Cortex of kidney (tissue), 1 donor: ENCODE measurements at places on chromosomes 16 and 17.

GRCh38 chr16:10941127-10941933, 938 bp downstream of the DEXI start:
- no peak for DNase-seq

- no peak for DNase-seq
Measured at GRCh38 chr17:74921026-74921681, 1.9 kb downstream of the USH1G start.

DNA sequence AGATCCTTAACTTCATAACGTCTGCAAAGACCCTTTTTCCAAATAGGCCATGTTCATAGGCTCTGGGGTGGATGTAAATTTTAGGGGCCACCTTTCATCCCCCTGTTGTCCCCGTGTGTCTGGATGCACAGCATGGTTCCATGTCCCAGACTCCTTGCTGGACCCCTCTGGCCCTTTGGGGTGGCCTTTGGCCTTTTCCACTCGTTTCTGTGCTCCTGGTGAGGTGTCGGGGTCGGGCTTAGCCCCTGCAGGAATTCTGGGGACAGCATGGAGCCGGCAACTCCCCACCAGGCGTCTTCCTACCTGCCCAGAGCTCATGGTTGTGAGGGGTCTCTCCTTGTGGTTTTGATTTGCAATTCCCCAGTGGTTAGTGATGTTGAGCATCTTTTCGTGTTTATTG, 183.5 kb downstream of the SEC14L1 start:
- DNase-seq: no peak

GRCh38 chr16:85861095-85861825, 37.7 kb upstream of the IRF8 start:
- DNase-seq: no peak

- DNase-seq: no peak
Measured at GRCh38 chr16:71956486-71956885, 43.7 kb downstream of the PKD1L3 start.

GRCh38 chr16:4450931-4451519, 23.4 kb downstream of the NMRAL1 start:
- DNase-seq: no peak

DNA sequence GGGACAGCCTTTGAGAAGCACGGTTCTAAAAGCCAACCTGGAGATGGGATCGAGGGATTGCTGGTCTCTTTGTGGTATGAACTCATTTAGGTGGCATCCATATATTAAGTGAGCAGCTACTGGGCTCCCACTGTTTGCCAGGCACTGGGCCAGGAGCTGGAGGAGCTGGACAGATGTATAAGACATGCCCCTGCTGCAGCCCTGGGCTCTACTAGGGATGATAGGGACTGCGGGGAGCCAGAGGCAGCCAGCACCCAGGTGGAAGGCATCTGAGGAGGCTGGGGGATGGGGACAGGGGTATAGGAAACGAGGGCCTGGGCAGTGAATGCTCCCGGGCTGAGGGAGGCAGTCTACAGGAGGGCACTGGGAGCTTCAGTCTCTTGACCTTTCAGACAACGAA, 53.0 kb upstream of the MEAK7 start:
- DNase-seq: no peak

DNA sequence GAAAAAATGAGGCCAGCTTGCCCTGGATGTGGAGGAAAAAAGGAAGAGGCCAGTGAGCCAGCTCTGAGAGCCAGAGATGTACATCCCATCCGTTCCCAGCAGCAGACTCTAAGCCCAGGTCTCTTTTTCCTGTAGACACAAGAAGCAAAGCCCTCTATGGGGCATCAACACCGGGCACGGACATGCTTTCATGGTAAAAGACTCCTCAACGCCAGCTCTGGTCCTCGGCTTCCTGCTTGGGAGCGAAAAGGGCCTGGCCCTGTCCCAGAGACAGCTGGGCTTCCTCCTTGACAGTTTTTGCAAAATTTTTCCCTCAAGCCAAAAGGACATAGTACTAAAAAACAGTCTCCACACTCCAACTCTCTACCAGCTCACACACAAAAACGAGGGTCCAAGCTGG, 27.1 kb downstream of the PELP1 start:
- no peak for DNase-seq

DNA sequence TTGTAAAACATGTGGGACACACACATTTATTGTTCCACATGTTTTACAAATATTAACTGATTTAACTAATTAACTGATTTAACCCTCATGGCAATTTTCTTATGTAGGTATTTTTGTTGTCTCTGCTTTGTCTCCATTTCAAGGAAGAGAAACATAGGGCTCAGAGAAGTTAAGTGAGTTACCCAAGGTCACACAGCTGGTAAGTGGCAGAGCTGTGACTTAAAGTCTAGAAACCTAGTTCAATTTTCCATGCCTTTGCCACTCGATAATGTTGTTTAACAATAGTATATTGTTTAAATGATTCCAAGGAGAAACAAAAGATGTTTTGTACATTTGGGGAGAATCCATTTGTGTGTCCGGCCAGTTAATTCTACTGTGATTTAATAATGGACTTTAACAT, 284.1 kb upstream of the CDH5 start:
- DNase-seq: no peak

GRCh38 chr16:9258423-9259051, 167.1 kb downstream of the HAPSTR1 start:
- DNase-seq: no peak

- no peak for DNase-seq
Measured at GRCh38 chr17:77933777-77934398, 24.6 kb upstream of the TNRC6C start.

DNA sequence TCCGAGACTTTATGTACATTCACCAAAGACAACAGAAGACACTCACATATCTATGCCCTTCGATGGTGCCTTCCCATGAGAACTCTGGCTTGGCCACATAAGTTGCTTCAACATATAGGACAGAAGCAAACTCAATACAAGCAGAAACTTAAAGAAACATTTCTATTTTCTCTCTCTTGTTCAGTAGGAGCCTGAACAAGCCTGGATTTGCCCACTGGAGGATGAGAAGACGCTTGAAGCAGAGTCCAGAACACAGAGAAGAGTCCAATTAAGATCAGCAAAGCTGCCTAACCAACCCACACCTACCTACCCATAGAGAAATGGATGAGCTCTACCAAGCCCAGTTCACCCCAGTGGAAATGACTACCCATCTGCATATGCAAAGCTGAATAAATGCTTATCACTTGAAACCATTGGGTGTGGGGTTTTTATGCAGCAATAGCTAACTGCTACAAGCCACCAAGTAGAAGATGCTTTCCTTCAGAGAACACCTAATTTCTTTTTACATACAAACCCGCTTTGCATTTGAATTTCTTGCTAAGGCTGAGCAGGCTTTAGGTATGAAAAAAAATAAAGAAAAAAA, 337.9 kb upstream of the DYNLRB2 start:
- DNase-seq: no peak

DNA sequence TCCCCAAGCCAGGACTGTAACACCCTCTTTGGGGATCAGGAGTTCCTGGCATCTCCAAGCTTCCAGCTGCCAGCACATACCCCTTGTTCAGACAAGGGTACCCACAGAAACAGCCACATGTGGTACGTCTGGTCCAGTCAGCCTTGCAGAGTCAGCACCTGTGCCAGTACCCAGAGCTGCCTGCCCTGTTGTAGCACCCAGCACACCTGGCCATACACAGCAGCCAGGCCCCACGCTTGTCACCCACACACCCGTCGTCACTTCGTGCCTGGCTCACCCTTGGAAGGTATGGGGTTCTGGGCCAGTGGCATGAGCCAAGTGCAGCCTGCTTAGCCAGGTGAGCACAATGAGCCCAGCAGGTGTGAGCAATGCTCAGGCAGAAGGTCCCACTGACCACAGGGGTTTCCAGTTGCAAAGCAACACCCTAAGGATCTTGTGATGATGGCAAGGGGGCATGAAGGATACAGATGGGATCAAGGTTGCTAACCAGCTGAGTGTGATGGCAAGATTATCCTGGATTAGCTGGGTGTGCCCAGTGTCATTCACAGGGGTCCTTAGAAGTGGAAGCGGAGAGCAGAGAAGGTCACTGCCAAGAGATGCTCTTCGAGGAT, 202.3 kb downstream of the CPPED1 start:
- no peak for DNase-seq

- DNase-seq: no peak
Measured at GRCh38 chr16:79618041-79618691, 17.6 kb upstream of the MAF start.

DNA sequence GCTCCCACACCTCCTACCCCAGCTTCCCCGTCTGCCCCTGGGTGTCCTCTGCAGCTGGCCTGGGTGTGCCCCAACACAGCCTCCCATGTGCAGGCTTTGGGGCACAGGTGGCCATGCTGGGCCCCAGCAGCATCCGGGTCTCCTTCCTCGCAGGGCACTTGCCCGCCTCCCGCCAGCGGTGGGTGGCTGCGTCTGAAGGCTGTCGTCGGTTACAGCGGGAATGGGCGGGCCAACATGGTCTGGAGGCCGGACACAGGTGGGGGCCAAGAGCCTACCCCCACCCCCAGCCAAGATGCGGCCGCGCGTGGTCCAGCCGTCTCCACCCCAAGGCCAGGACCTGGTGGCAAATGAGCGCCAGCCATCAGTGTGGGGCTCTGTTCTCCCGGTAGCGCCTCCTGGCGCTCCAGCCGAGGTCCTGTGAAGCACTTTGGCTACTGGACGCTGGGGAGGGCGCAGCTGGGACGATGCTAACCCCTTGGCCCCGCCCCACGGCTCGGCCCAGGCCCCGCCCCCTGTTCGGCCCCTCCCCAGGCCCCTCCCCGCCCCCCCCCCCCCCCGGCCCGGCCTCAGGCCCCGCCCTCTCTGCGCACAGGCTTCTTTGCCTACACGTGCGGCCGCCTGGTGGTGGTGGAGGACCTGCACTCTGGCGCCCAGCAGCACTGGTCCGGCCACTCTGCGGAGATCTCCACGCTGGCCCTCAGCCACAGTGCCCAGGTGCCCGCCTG, 7.3 kb upstream of the RHOT2 start:
- DNase-seq: no peak

DNA sequence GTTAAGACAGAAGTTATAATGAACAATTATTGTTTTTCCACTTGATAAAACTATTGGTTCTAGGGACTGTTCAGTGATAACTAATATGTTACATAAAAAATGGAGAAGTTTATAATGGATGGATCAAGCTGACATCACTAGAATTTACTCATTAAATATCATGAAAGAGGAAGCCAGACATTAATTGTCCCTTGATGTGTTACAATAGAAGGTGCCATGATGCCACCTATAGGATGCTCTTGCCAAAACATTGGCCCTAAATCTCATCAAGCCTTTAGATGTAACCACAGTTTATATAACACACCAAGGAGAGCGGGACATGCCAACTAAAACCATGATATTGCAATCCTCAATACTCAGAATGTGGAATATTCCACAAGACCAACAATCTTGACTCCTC, 147.9 kb upstream of the MON1B start:
- DNase-seq: no peak
